ENCODE measurements at places on chromosomes 13 and 19.

- no peak for DNase-seq
These were observed 7.0 kb upstream of the ZC3H4 start for GRCh38 chr19:47120470-47121067.

GRCh38 chr19:49533551-49534488 is 6.0 kb downstream of the RCN3 start:
- peak; percentile 74 for DNase-seq

- no peak for DNase-seq
These were observed 9.3 kb upstream of the MISP start for GRCh38 chr19:741506-742131.

- DNase-seq = no peak
These were observed 708.8 kb downstream of the UQCRFS1 start for GRCh38 chr19:28504139-28504538.

GRCh38 chr19:1288833-1289685 is 3.4 kb downstream of the EFNA2 start:
- no peak for DNase-seq

DNA sequence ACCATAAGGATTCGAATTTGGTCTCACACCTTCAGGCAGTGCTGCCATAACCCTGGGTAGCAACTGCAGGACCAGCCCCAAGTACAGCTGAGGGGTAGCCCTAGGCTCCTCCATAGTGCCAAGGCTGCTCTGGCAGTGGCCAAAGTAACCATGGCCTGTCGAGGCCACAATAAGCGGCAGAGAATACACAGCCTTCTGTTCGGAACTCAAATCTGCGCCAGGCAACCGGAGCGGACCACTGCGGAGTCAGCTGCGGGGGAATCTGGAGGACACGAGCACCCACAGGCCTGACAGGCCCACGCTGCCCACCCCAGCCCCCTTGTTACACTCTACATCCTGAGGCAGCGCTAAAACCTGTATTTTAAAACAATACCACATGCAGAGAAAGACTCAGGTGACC is 48.7 kb downstream of the CCDC70 start:
- DNase-seq = no peak

- no peak for DNase-seq
These were observed 209.4 kb downstream of the FOXO1 start for GRCh38 chr13:40456979-40457553.

- no peak for DNase-seq
These were observed 147.5 kb upstream of the SOX21 start for GRCh38 chr13:94859811-94860210.

GRCh38 chr13:95403349-95404140 is 102.3 kb upstream of the ABCC4 start:
- no peak for DNase-seq

GRCh38 chr13:74710006-74710405 is 575.8 kb upstream of the KLF12 start:
- no peak for DNase-seq

DNA sequence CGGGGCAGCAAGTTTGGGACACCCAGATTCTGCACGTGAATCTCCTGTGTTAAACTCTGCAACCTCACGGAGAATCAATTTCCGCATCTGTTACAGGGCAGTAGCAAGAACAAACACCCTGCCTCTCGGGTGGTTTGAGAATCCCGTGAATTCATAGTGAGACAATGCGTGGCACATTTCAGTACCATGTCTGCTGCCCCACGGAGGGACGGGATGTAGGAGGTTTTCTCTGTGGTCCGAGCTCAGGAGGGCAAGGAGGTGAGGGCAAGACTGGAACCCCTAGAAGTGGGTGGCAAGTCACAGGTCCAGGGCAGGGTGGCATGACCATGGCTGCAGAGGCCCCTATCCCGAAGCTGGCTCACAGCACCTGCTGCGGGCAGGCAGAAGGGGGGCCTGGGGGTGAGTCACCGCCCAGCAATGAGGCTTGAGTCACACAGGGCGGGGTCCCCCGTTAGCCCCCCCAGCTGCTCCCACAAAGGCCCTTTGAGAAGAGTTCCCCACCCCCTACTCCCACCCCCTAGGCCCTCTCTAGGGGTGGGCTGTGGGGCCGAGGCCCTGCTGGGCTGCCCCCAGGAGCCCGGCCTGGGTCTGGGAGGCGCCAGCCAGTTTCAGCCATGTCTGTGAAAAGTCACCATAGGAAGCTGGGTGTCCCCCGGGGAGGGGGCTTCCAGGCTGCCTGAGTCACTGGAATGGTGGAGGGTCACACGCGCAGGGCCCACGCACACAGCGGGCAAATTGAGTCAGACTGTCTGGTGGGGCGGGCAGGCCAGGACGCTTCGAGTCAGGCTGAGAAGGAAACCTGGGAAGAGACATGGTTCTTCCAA is 25.8 kb upstream of the NANOS3 start:
- DNase-seq = peak; percentile 90

- DNase-seq = no peak
These were observed at the start of gene SOX21 for GRCh38 chr13:94712287-94712811. TSS of gene SOX21 (minus strand) at chr13:94712545. CDS start at chr13:94712049, 496 bp downstream.

- peak; percentile 35 for DNase-seq
These were observed at the start of gene GAMT for GRCh38 chr19:1401138-1401888. TSS of gene GAMT (minus strand) at chr19:1401542. CDS start at chr19:1401476, 66 bp downstream.

DNA sequence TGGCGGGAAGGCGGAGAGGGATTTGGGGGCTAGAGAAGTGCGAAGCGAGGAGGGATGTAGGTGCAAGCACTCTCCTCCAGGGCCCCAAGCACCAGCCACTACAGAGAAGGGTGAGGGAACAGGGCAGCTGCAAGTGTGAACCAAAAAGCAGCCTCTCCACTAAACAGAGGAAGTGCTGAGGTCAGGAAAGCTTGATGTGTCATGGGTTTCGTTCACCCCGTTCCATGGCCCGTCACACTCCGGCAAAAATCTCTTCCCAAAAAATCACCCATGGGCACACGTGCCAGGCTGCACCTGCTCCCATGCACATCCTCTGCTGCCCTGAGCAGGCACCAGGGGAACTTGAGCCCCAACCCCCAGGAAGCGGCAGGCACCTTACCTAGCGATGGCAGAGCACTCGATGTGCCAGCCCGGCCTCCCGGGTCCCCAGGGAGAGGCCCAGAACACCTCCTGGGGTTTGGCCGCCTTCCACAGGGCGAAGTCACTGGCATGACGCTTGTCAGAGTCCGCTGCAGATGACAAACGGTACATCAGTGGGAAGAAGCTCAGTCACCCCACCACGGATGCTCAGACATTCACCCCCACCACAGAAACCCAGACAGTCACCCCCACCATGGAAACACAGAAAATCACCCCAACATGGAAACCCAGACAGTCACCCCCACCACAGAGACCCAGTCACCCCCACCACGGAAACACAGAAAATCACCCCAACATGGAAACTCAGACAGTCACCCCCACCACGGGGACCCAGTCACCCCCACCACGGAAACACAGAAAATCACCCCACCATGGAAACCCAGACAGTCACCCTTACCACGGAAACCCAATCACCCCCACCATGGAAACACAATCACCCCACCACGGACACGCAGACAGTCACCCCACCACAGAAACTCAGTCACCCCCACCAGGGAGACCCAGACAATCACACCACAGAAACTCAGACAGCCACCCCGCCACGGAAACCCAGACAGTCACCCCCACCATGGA is 29.0 kb downstream of the CARS2 start:
- peak; percentile 16 for DNase-seq

DNA sequence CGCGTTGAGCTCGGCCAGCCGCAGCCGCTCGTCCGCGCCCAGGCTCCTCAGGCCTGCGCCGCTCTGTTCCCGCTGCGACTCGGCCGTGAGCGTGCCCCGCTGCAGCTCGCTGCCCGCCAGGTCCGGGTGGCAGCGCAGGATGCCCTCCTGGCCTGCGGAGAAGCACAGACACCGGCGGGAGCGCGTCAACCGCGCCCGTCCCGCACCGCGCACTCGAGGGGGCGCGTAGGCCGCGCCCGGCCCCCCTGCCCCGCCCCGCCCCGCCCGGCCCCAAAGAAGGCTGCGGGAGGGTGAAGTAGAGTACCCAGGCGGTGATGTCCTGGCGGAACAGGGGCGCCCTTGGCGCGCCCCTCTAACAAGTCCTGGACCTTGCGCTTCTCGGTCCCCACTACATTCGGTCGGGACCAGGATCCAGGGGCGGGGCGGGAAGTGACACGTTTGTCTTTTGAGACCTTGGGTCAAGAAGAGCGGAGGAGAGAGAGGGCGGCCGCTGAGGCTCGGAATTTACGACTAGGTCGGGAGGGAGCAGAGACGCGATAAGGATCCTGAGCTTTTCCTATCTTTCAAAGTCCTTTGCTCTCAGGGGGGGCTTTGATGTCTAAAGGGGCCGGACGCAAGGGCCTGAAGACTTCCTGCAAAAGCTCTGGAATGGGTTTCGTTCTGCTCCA is 9.3 kb upstream of the CDX2 start:
- no peak for DNase-seq

DNA sequence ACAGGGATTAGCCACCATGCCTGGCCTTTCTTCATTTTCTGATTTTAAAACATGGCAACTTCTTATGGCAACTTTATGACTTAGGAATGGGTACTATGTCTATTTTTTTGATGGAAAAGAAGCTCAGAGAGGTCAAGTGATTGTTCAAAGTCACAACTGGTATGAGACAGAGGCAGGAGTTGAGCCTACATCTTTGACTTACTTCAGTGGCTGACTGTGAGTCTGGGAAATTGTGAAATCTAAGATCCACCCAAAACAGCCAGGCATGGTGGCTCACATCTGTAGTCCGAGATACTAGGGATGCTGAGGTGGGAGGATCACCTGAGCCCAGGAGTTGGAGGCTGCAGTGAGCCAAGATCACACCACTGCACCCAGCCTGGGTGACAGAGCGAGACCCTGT is 2.4 kb upstream of the ACTL9 start:
- no peak for DNase-seq

GRCh38 chr19:2722541-2723344 is 1.6 kb upstream of the DIRAS1 start:
- no peak for DNase-seq

GRCh38 chr13:39540929-39541605 is 61.9 kb downstream of the LHFPL6 start:
- DNase-seq = no peak

DNA sequence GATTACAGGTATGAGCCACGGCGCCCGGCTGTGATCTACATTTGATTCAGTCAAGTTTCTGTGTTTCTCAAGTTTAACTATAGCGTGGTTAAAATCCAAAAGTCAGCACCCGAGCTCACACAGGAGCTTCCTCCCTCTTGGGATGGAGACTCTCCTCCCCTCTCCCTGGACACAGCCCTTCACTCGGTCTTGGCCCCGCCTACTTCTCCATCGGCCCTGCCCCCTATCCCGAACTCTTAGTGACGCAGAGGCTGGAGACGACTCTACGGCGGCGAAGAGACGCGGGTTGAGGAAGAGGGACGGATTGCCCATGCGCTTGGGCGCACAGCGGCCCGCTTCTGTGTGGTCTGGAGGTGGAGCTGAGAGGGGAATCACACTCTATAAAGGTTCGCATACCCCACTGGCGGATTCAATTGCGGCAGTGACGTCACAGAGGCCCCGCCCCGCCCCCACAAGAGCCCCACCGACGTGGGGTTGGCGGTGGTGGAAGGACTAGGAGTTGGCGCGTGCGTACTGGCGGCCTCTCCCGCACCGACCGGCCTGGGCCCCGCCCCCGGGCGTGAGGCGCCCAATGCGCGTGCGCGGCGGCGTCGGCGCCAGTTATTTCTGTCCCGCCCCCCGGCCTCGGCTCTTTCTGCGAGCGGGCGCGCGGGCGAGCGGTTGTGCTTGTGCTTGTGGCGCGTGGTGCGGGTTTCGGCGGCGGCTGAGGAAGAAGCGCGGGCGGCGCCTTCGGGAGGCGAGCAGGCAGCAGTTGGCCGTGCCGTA is at the start of gene TRIM28:
TSS of gene TRIM28 (plus strand) at position 239 of the 765 bp plus-strand sequence. CDS start 694 bp downstream, outside the sequence.
- DNase-seq = peak; percentile 100

GRCh38 chr19:30634996-30635975 is 263.1 kb downstream of the ZNF536 start:
- no peak for DNase-seq

GRCh38 chr19:11325544-11325943 is 13.9 kb downstream of the RAB3D start:
- DNase-seq = no peak

GRCh38 chr13:102203718-102204117 is 198.1 kb downstream of the FGF14 start:
- DNase-seq = no peak

DNA sequence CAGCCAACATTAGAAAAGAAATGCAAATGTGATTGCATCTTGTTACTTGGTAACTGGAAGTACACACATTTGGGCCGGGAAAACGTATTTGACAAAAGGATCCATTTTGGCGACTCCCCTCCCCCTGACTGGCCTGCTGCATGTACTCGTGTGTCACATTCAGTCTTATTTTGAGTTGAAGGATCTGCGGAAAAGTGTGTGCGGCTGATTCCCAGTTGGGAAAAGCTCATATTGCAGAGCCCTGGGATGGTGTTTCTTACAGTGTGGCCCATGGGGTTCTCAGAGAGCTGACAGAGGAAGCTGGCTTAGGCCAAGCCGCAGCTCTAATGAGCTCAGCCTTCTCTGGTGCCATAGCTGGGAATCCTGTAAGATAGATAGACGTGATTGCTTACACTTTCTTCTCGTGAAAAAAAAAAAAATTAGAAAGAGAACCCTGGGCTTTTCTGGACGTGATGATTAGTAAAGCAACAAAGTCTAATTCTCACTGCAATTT is 170.3 kb upstream of the ARGLU1 start:
- DNase-seq = no peak

GRCh38 chr19:18672606-18673337 is 10.7 kb upstream of the CRTC1 start:
- no peak for DNase-seq

- DNase-seq = no peak
These were observed 27.7 kb upstream of the ARGLU1 start for GRCh38 chr13:106595625-106596024.

- DNase-seq = no peak
These were observed 25.1 kb downstream of the ELF1 start for GRCh38 chr13:40993987-40994386.

DNA sequence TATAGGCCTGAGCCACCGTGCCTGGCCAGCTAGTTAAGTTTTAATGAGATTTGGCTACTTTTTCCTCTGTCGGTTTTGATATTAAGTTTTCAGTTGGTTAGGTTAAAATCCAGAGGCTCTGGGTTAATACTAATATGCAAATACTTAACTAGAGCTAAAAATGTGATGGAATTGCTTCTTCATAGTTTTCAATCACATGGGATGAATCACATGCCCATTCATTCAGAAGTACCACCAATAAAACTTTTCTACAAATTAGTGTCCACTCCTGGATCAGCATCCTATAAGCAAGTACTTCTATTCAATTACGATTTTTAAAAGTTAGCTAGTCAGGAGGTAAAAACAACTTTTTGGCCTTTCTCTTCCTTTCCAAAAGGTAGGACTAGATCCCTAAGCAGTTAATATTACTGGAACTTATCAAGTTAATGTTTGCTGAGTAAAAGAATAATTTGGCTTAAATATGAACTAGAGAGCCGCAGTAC is 4.3 kb downstream of the SLC25A30 start:
- no peak for DNase-seq
